ENCODE measurements at places on chromosomes 5 and 9. TPM values are rescaled to one million over a fixed set of nuclear protein-coding genes. Genes with fewer than 3 reads are reported as not detected.

Gene OBP2B
- not detected for total RNA-seq

Gene SLC6A18
- total RNA-seq = not detected

Gene MELK
- 2.0 TPM for total RNA-seq

Gene EQTN
- total RNA-seq = 1.5 TPM

Gene PCDHB2
- 4.4 TPM for total RNA-seq

Gene EXD3
- total RNA-seq = 21.5 TPM

Gene DMXL1
- 125 TPM for total RNA-seq

Gene BARHL1
- not detected for total RNA-seq

GRCh38 chr9:101977614-101978210 is 239.3 kb upstream of the GRIN3A start:
- DNase-seq = no peak

DNA sequence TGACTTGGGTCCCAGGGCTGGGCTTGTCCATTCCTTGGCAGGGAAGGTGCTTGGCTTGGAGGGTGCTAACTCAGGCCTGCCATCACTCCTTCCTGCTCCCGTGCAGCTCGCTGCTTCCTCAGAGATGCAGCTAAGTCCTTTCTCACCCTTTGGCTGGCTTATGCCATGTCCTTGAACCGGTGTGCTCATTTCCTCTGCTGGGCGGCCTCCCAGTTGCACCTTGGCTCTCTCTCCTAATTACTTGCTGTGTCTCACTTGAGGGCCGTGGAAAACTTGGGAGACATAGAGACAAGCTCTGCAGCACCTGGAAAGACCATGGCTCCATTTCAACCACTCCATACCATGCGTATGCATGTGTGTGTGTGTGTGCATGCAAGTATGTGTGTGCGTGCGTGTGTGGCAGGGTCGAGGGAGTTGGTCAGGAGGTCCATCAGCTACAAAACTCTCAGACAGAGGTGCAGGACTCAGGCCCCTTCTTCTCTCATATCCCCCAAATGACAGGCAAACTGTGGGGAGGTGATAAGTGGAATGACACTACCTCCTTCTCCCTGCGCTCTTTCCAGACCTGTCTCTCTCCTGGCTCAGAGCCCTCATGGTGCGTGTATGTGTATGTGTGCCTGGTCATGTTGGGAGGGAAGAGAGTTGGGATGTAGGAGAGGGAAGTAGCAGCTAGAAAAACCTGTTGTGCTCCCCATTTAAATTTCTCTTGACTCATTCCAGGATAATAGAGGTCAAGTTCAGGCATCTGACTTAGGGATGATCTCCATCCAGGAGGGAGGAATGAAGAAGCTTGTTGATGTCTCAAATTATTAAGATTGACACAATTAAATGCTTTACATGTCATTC is 17.6 kb upstream of the MTMR12 start:
- no peak for DNase-seq

DNA sequence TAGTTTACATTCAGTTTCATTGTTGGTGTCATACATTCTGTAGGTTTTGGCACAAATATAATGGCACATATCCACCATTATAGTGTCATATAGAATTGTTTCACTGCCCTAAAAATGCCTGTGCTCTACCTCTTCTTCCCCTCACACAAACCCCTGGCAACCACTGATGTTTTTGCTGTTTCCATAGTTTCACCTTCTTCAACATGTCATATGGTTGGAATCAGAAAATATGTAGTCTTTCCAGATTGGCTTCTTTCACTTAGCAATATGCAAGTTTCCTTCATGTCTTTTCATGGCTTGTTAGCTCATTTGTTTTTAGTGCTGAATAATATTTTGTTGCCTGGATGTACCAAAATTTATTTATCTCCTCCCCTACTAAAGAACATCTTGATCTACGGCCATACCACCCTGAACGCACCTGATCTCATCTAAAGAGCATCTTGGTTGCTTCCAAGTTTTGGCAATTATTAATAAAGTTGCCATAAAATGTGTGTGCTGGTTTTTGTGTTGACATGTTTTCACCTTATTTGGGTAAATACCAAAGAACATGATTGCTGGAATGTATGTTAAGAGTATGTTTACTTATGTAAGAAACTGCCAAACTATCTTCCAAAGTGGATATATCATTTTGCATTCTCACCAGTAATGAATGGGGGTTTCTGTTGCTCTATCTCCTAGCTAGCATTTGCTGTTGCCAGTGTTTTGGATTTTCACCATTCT is 17.0 kb upstream of the CDK20 start:
- DNase-seq = peak; percentile 32

DNA sequence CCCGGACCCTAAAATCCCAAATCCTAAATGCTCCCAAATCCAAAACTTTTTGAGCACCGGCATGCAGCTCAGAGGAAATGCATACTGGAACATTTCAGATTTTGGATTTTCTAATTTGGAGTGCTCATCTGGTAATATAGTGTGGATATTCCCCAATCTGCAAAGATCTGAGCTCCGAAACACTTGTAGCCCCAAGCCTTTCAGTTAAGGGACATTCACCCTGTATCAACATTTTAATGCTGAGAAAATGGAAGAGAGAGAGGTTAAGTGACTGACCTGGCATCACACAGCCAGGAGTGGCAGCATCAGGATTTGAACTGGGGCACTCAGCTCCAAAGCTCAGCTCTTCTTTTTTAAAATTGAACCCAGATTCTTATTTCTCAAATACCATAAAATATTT is 30.7 kb downstream of the QRFP start:
- DNase-seq = no peak

DNA sequence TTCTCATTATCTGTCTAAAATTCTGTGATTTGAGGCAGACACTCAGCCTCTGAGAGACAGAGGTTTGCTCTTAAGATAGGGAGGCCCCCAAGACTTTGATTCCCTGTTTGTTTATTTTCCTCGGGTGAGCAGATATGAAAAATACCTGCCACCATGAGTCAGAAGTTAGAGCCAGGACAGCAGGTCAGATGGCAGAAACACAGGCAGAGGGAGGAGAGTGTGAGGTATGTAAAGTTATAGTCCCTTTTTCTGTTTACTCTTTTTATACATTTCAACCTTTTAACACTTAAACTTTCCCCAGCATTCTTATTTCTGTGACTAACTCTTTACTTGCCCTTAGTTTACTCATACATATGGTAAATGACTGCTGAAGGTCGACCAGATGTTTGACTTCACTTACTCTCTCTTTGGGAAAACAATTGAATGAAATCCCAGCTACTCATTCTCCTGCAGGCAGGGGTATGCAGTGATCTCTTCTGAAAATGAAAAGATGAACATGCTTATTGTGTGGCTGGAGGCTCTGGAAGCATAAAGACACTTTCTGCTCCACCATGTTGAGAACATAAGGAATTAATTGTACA is 383.8 kb downstream of the NTRK2 start:
- DNase-seq = no peak

- DNase-seq = no peak
Observed at GRCh38 chr9:1909322-1909721, 105.8 kb upstream of the SMARCA2 start.

DNA sequence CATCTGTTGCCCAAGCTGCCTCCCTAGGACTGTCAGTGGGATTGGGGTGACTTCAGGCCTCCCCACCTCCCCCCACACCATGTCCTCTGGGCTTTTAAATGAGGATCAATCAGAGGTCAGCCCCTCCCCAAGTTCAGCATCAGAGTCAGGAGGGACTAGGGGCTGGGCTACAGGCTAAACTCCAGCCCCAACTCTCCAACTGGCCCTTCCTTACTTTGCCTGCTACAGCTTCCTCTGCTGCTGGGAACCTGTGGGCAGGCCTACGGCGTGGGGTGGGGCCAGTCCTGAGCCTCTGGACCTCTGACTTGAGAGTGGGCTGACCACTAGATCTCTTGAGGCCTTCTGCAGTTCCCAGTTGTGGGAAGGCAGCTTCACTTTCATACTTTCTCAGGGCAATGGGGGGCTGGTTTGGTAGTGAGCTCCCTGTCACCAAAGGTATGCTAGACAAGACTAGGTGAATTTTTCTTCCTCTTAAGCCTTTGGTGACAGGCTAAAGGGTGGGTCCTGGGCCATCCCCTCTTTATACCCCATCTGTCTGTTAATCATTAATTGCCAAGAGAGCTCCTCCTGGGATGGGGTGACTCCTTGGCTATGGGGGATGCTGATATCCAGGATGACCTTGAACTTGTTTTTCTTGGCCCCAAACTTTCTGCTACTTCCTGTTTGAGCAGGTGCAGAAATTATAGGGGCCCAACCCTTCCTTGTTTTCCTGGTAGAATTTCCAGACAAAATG is 10.8 kb upstream of the DAB2IP start:
- no peak for DNase-seq

GRCh38 chr9:99172124-99173091 is 49.3 kb downstream of the ALG2 start:
- no peak for DNase-seq

DNA sequence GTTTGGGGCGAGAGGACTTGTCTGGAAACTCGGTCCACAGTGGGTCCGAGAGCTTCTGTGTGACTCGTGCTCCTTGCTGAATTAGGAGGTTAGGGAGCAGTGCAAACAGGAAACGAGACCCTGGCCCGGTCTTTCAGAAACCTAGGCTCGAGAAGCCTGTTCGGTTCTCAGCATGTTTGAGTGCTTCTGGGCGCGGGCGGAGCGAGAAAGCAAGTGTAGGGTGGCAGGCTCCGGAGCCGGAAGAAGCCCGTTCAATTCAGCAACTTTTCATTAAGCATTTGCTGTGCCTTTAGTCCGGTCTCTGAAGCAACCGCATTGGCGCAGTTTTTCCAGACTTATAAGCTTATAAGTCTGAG is 547 bp downstream of the CLTA start:
- DNase-seq = peak; percentile 22

DNA sequence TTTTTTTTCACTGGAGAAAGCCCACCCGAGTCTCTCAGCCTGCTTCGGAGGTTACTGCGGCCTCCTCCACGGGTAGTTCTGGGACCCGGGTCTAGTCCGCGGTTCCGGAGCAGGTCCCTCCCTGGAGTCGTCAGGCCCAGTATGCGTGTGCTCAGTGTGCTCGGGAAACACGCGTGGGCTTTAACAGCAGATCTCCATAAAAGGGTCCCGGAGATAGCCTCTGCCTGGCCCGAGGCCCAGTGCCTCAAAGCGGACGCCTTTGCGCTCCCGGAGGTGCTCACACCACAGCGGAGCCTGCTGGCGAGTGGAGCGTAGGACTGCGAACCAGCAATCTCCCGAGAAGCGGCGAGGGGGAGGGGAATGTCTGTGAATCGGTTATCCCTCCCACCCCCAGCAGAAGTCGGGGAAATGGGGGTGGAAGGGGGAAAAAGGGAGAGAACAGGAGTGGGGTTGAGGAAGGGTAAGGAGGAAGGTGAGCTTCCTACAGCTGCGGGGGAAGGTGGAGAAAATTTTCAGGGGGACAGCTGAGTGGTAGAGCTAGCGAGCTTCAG is 28.7 kb downstream of the CDKN2A start:
- DNase-seq = peak; percentile 56

DNA sequence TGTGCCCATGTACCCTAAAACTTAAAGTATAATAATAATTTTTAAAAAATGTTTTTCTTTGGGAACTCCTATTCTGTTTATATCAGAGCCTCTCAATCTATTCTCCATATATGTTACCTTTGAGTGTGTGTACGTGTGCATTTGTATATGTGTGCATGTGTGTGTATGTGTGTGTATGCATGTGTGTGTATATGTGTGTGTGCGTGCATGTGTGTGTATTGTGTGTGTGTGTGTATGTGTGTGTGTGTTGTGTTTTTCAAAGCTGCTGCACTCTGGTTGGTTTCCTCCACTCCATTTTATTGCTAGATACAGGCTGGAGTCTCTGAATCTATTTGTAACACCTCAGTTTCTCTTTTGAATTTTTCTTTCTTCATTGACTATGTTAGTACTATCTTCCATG is 20.0 kb downstream of the SURF6 start:
- no peak for DNase-seq

DNA sequence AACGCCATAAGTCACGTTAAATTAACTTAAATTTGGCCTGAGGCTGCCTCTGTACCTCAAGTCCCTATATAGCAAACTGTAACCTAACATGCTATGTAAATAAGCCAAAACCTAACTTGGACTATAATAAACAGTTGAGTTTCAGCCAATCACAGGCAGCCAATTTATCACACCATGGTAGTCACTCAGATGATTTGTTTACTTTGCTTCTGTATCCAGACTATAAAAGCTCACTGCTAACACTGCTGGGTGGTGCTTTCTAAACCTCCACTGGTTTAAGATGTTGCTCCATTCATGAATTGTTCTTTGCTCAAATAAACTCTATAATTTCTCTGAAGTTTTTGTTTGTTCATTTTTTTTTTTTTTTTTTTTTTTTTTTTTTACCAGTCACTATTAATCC is 62.8 kb downstream of the TRPM3 start:
- DNase-seq = no peak

DNA sequence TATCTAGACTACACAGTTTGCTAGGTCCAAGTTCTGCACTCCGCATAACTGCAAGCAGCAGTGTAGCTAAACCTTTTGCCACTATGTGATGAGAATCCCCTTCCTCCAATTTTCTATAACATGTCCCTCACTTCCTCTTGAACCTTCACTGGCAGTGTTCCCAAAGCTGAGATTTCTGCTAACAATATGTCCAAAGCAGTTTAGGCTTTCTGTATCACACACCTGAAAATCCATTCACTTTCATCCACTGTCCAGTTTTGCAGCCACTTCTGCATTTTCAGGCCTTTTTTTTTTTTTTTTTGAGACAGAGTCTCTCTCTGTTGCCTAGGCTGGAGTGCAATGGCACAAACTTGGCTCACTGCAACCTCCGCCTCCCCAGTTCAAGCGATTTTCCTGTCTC is 111.1 kb downstream of the GADD45G start:
- DNase-seq = no peak

GRCh38 chr5:147713550-147714295 is 68.8 kb downstream of the JAKMIP2 start:
- no peak for DNase-seq

GRCh38 chr9:95732802-95733688 is 142.4 kb upstream of the ERCC6L2 start:
- peak; percentile 58 for DNase-seq

DNA sequence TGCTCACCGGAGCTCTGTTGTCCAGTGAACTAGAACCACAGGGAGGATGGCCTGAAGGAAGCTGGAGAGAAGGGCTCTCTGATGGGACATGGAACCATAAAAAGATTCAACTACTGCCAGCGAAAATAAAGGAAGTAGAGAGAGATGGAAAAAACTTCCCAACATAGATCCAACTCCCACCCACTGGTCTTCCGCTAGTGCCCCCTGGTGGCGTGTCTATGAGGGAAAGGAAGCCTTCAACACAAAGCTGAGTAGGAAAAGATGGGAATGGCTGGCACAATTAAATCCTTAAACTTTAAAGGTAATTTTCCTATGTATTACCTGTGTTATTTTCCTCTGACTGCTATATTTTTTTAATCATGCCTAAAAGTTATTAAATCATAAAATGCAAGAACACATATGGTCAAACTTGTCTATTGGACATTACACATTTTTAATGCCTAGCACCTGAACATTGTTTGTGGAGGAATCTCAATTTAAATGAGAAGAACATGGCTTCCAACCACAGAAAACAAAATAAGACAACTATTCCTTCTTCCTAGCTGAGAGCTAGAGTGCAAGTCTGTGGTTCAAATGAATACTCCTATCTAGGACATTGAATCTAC is 51.5 kb downstream of the CEP120 start:
- peak; percentile 47 for DNase-seq

GRCh38 chr5:159182691-159183090 is 26.7 kb downstream of the RNF145 start:
- DNase-seq = peak; percentile 92
